Activated T-cell treated with anti-CD3 and anti-CD28 coated beads for 24 hours (primary cell): ENCODE measurements at places on chromosomes 16 and 17.

GRCh38 chr17:70215656-70216055, 46.3 kb downstream of the KCNJ2 start:
- DNase-seq = no peak

- no peak for DNase-seq
Observed at GRCh38 chr16:29712809-29713208, 33.0 kb downstream of the C16orf54 start.

- no peak for DNase-seq
Observed at GRCh38 chr17:27384726-27385125, 71.5 kb upstream of the KSR1 start.

DNA sequence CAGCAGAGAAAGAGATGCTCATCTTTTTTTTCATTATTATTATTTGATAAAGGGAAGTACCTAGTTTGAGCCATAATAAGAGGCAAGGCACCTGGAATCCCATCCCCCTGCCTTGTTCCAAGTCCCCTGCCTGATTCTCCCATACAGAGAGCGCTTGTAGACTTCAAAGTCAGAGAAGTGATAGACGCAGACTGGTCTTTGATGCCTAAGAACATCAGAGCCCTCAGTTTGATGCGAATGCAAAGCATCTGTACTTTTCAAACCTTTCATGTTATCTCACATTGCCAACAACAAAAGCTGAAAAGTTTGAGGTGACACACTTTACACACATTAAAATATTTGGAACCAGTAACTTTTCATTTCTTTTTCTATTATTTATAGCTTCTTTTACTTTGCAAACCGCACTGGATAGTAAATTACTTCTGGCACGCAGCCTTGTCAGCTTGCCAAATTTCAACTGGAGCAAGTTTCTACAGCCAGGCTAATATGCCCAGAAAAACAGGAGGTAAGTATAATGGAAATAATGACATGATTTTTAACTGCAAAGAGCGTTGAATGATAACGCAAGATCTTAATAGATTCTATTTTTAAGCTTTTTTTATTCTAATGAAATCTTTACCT, 5.9 kb upstream of the UTP6 start:
- no peak for DNase-seq

DNA sequence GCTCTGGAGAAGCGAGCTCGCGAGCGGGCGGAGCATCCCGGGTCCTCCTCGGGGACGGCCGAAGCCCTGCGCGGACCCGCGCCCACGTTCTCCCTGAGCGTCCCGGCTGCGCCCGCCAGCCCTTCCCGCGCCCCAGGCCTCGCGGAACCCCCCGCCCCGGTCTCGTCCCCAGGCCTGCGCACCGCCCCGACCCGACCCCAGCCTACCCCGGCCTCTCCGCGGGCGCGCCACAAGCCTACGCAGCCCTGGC, 159 bp downstream of the USP36 start:
- no peak for DNase-seq

- DNase-seq = no peak
Observed at GRCh38 chr17:67315865-67316264, 50.5 kb downstream of the PSMD12 start.

DNA sequence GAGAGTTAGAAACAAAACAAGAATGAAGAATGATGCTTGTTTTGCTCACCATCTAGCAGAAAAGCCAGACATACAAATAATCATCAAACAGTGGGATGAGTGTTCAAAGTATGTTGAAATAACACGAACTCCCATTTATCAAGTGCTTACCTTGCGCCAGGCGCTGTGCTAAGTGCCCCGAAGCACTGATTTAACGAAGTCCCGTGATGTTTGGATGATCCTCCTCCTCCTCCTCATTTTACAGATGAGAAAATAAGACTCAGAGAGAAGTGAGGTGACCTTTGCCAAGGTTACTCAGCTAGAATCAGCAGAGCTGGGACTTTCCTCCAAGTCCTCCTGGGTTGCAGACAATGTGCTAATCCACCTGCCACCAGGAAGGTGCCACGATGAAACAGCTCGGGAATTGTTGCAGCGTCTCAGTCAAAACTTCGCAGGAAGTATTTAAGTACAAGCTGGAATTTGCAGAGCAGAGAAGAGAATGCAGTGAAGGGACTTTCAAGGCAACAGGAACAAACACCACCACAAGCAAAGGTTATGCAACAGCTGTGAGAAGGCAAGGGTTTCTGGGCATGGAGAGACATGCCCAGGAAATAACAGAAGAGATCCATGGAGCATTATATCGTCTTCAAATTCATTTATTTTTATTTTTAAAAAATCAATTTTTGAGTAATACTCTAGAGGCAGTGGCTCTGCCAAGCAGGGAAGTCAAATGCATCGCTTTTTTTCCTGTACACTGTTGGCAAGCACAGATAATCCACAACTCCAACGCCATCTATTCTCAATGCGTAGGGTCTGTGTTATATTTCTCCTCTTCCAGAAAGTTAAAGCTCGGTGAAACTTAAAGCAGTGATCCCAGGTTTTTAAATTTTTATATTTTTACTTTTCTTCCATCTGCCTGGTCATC, 11.1 kb downstream of the PRCD start:
- DNase-seq = no peak

GRCh38 chr17:41678907-41679739, 9.6 kb upstream of the EIF1 start:
- peak; percentile 55 for DNase-seq

DNA sequence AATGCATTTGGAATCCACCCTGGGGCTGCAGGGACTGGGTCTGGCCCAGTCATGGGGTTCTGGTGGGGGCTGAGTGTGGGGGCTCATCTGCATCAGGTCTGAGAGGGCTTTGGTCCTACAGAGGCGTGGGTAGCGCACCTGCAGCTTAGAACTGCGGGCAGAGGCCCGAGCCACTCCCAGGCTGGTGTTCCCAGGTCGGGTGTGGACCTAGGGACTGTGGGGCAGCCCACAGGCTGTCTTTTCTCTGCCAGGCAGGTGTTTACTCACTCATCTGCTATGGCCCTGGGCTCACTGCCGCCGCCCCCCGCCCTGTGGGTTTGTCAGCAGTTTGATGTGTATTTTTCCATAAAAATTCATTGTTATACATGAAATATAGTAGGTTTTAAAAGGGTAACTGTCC, 27.0 kb upstream of the DOC2B start:
- DNase-seq = no peak

DNA sequence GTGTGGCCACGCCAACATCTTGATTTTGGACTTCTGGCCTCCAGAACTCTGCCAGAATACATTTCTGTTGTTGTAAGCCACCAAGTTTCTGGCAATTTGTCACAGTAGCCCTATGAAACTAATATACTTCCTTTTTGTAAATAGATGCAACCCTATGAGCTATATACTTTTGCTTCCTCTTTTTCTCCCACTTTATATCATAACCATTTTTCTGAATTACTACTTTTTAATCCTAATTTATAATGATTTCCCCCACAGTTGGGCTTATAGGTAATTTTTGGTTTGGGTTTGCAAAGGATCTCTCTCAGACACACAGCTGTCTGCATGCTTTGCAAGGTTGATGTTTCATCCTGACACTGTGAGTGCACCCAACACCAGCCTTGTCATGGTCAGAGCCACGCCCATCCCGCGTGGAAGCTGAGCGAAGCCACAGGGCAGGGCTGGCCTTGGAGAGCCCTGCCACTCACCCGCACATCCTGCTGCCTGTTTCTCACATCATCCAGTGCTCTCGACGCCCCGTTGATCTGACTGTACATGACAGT, 5.8 kb downstream of the TRIM25 start:
- no peak for DNase-seq

DNA sequence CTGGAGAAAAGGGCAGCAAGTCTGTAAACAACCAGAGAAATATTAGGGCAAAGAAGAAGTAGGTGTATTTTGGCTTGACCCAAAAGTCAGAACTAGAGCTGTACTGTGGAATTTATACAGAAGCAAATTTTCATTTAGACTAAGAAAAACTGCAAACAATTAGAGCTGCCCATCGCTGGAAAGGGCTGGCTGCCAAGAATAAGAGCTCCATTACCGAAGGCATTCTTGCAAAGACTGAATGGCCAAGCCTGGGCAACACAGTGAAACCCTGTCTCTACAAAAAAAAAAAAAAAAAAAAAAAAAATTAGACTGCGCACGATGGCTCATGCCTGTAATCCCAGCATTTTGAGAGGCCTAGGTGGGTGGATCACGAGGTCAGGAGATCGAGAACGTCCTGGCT, 53.9 kb upstream of the TMC5 start:
- no peak for DNase-seq

GRCh38 chr16:58049232-58050185, 24.0 kb downstream of the MMP15 start:
- no peak for DNase-seq

DNA sequence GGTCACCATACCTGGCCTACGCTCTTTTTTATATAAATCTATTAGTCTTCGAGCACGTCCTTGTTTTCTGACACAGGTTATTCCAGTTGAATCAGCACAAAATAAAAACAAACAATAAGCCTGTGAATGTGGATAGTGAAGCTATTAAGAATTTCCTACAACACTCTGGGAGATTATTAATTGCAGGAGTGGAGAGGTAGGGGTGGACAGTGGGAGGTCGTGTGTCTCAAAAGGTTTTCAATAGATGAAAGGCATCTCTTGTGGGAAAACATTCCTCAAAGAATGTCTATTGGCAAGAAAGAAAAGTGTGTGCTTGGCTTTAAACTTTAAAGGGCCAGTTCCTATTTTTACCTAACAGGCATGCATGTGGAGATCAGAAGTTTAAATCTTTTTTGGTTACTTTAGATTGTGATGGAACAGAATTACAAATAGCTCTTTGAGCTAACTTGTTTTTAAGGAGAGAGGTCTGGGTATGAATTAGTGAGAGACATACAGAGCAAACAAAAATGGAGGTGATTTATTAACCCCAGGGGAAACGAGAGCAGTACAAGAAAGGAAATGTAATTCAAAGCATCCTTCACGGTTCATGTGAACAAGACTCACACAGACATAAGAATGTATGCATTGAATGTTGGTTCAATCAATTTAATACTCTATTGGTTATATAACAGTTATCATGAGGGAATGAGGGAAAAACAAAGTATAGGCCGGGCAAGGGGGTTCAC, 9.0 kb downstream of the SMYD4 start:
- DNase-seq = no peak

- DNase-seq = no peak
Observed at GRCh38 chr17:39527220-39527813, 66.0 kb downstream of the CDK12 start.

GRCh38 chr17:32320847-32321246, 21.1 kb downstream of the C17orf75 start:
- no peak for DNase-seq

DNA sequence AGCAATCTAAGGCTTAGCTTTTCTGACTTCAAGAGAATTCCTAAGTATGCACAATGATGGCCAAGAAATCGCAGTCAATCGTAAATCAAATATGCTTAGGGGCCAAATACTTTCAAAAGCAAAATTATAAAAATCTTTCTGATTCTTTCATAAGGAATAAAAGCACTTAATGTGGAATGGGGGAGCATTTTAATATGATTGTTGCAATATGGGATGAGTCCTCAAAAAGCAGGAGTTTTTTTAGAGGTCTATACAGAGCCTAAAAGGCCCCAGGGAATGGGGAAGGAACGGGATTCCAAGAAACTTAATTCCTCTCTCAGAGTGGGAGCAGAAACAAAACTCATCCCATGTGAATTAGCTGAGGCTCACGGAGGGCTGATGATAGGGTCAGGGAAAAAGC, 14.7 kb upstream of the SLC39A11 start:
- no peak for DNase-seq

GRCh38 chr17:2485543-2485942, 26.1 kb downstream of the METTL16 start:
- no peak for DNase-seq

DNA sequence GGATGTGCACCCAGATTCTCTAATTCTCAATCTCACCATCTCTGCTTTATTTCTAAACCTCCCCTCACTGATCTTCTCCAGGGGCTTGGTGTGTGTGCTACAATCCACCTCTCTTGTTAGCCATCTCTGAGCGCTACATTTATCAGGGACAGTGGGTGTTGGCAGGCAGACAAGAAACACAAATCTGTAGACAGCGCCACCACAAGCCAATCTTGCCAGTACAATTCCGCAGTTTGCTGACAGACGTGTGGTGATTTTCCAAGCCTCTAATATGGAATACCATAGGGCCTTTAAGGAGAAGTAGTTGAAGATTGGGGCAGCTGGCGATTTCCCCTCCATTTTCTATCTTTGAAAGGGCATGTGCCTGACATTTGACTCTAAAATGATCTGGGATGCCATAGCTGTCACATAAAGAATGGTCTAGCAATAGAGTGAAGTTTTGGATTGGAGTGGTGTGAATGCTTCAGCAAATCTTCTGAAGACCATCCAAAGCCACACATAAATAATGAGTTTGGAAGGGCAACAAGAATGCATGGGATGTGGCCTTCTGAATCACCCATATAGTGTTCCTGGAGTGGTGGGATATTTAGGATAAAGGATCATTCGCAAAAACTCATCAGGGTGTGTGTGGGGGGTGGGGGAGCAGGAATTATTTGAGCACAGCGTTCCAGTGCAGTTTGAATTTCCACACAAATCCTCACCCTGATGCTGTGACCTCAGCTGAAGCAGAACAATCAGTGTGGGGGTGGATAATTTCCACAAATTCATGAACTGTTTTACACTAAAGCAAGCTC, 12.0 kb upstream of the ANKFN1 start:
- no peak for DNase-seq
